GM10248 (cell line): ENCODE measurements at places on chromosomes 3 and 15.

GRCh38 chr15:69474846-69475455, 22.3 kb downstream of the RPLP1 start:
- no peak for DNase-seq

DNA sequence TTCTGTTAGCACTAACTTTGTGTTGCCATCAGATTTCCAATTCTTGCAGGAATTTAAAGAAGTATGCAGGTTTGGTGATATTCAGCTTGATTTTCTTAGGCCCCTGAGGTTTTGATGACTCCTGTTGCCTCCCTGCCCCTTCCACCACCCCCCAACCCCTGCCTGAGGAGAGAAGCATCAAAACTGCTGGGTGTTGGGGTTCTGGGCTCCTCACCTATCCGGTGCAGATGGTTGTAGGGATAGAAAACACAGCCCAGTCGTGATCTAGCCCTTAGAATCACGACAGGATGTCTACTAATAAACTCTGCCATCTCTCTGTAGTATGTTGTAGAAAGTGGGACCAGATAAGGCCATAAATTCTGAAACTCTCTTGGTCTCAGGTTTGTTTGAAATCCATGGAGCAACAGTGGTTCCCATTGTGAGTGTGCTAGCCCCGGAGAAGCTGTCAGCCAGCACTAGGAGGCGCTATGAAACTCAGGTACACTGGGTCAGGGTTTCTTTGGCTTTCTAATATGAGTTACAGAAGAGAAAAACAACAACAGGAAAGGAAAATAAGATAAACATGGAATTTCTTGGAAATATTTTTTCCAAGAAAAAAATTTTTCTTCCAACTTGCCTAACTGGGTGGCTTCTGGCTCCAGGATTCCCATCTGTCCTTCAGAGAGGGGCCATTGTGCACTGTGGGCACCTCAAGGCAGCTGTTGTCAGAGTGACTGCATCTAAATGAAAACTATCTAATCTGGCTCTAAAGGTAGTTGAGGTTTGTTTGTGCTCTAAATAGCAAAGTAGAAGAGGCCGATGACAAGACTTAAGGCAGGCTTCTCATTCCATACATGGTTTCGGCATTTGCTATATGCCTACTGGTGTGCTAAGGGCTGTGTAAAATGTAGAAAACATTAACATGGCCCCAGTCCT, 8.7 kb downstream of the SRP14 start:
- DNase-seq: no peak

- DNase-seq: no peak
Measured at GRCh38 chr3:192207651-192208050, 519.7 kb downstream of the FGF12 start.

DNA sequence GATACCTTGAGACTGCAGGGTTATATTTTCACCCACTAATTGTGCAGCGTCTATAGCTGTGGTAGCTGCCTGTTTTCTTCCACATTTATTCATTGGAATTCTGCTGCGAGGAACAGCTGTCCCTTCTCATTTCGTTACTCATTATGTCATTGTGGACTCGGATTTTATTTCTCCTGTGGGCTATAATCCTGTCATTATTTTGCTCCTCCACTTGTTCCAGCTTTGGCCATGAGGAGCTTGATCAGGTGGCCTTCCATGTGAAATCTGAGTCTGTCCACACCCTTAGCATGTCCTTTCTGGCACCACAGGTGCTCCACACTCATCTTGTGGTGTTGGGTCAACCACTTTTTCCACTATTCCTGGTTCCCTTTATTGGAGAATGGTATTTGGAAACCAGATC, 14.8 kb downstream of the LYSMD4 start:
- no peak for DNase-seq

GRCh38 chr3:135082706-135083105, 287.6 kb downstream of the EPHB1 start:
- DNase-seq: no peak

GRCh38 chr3:184228376-184229137, 828 bp upstream of the VWA5B2 start:
- peak; percentile 27 for DNase-seq

DNA sequence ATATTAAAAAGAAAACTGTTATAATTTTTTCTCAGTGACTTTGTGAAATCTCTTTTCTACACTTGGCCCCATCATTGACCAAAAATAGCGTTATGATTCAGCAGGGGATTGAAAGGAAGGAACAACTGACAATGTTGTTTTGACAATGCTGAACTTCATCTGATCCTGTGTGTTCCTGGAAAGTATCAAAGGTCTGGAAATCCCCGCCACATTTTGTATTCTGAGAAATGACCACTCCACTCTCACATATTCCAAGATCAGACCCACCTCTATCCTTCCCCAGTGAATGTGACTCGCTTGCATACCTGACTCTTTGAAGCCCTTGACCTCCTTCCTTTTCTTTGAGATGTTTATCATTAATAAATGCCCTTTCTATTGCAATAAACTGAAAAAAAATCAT, 9.7 kb upstream of the RIOX2 start:
- no peak for DNase-seq

- no peak for DNase-seq
Measured at GRCh38 chr15:35757765-35758164, 211.8 kb upstream of the DPH6 start.

GRCh38 chr3:136546720-136547119, 205.5 kb downstream of the STAG1 start:
- DNase-seq: no peak

DNA sequence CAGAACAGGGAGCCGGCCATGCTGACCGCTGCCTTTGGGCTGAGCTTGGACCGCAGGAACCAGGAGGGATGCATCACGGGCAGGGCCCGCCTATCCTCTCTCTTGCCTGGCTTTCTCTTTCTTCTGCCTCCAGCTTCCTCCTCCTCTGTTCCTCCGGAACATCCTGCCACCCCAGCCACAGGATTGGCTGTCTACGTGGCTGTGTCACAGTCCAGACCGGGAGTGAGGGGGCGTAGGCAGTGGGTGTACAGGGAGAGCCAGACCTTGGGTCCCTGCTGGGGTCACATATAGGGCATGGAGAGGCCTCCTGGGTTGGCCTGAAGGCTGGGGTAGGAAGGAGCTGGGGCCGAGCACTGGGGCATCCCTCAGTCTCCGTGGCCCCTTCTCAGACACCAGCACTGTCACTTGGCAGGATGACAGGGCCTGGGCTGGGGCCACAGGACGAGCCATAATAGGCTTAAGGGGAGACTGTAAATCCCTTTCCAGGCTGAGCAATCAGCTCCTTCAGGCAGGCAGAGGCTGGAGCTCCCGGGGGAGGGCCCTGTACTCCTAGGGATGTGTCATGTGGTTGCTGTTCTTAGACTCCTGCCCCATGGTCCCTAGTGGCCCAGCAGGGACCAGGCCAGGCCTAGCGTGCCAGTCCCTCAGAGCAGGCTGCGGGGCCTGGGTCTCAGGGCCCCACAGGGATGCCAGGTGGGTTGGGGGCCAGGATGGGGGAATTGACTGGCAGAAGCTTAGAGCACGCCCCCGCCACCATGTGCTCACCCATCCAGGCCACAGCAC, 25.4 kb downstream of the LINGO1 start:
- DNase-seq: no peak

- DNase-seq: no peak
Measured at GRCh38 chr3:36891701-36892160, 53.1 kb downstream of the TRANK1 start.

GRCh38 chr15:28101201-28101600, 2.1 kb upstream of the OCA2 start:
- no peak for DNase-seq

DNA sequence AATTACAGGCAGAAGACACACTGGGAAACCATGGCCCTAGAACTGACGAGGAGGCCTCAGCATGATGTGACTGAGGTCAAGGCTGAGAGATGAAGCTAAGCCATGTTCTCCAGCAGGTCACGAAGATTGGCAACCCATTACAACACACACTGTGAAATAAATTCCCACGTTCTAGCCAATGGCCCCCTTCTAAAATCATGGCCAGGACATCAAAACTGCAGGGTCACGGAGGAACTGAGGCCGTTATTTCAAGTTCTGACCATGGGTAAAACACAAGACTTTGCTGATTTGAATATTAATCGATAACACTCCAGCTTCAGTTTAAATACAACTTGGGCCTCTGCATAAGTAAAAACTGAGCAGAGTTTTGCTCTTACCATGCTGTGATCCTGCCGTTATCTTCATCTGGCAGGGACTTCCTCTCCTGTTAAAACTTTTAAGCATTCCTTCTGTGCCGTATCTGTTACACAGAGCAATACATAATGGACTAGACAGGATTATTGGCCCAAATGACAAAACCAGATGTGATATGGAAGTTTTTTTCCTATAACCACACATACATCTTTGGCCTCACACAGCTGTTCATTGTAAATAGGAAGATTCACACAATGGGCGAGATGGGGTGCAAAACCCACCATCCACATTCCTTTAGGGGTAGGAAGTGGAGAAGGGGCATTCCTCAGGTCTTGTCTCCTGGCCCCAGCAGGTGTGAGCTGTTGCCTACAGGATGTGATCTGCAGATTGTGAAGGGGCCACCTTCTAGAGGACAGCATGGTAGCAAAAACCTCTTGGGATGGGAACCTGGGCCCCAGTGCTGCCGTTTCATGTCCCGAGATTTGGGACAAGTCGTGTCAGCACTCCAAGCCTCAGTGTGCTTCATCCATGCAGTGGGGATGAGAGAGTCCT, 207.4 kb downstream of the OPA1 start:
- DNase-seq: no peak

DNA sequence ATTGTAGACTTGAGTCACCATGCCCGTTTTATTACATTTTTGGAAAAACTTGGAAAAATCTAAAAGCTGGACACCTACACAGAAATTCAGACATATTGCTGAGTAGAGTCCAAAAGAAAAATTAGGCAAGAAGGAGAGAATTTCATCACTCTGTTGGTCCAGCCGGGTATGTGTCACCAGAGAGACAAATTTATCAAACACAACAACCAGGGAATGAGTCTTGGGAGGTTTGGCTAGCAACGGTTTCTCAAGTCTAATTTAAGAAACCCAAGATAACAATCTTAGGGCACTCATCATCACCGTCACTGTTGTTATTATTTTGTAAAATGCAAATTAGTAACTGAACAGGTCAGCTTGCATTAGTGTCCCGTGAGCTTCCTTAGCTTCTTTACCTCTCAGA, 197.5 kb upstream of the C2CD4B start:
- DNase-seq: no peak

GRCh38 chr3:139836698-139837464, 98.1 kb upstream of the CLSTN2 start:
- no peak for DNase-seq

- no peak for DNase-seq
Measured at GRCh38 chr3:188523291-188523690, 369.3 kb downstream of the LPP start.

DNA sequence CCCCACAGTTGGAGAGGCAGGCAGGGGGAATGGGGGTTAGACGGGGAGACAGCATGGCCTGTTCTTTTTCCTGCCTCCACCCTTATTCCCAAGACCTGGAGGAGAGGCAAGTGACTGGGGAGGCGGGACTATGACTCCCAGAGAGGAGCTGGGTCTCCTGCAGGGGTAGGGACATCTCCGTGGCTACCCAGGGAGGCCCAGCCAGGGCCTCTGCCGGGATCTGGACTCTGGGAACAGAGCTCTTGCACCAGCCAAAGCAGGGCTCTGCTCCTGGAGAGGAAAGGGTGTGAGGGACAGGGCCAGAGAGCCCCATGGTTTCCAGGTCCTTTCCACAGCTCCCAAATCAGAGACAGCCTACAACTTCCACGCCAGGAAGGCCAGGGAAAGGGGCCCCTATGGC, 22.8 kb downstream of the CFAP100 start:
- DNase-seq: no peak

DNA sequence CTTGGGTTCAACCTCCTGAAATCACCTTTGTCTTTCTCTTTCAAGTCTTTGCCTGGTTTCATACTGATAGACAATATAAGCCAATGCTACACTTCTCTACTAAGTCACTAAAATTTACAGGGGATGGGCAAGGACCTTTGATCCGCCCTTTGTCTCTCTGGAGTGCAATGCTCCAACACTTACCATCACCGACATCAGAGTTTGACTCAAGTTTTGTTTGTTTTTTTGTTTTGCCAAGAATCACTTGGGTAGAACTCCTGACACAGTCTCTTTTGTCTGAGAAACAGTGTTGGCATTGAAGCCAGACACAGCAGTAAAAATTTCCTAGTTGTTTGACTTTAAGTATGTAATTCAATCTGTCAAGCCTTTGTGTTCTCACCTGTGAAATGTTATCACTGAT, 29.3 kb downstream of the NFKBIZ start:
- no peak for DNase-seq

DNA sequence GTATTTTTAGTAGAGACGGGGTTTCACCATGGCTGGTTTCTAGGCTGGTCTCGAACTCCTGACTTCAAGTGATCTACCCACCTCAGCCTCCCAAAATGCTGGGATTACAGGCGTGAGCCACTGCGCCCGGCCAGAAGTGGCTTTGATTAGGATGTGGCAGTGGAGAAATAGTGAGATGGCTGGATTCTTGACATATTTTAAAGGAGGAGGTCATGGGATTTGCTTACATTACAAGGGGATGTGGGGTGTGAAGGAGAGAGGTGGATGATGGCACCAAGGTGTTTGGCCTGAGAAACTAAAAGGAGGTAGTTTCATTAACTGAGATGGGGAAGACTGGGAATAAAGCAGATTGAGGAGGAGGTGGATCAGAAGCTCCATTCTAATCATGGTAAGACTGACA, 15.0 kb upstream of the LTF start:
- DNase-seq: no peak

DNA sequence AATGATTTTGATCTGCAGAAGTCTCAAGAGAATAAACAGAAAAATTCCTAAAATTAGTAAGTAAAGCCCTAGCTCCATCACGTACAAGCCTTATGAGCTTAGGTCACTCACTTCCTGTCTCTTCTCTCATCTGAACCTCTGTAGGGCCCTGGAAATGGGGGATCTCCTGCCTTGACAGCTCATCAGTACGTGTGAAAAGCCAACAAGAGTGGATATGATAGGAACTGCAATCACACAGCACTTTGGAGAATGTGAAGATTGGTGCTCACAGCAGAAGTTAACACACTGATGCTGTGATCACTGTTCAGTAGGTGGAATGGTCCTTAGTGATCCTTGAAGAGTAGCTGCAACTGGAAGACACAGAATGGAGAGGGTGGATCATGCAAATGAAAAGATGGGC, 27.8 kb upstream of the ALDH1L1 start:
- no peak for DNase-seq
